Sciatic nerve (tissue), 2 donors: ENCODE measurements at places on chromosomes 7 and 10. TPM values are rescaled to one million over a fixed set of nuclear protein-coding genes. Genes with fewer than 3 reads are reported as not detected.

GRCh38 chr10:123021517-123021916, 12.7 kb downstream of the ACADSB start:
- no peak for DNase-seq

DNA sequence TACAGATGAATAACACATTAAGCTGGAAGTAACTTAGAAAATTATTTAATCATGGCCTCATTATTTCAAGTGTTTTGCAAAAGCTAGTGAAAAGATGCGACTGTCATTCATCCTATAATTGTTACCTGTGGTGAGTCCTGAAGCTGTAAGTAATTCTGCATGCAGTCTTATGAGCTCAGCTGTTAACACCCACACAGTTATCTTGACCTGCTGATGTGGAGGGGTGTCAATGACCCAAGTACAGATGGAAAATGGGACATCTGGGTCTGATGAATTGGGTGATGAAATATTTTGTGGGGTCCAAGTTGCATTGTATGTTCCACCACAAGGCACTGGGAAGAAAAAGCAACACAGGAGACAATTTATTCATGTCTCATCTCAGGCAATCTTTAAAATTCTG, 68.9 kb downstream of the OR13A1 start:
- no peak for DNase-seq

DNA sequence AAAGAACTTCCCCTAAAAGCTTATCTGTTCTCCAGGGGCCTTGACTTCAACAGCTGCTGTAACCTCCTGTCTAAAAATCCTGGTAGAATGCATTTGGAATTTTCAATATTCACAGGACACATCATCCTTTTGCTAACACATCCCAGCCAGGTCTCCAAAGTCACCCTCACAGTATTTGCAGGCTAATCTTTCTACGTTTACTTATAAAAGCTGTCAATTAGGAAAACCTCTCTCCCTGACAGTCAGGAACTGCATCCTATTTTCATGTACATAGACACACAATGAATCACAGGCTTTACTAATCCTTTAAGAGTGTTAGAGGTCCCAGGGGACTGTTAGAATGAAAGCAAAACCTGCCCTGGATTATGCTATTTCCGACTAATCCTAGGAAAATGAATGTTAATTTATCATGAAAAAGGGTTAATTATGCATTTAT, 102.2 kb downstream of the GFRA1 start:
- DNase-seq = no peak

DNA sequence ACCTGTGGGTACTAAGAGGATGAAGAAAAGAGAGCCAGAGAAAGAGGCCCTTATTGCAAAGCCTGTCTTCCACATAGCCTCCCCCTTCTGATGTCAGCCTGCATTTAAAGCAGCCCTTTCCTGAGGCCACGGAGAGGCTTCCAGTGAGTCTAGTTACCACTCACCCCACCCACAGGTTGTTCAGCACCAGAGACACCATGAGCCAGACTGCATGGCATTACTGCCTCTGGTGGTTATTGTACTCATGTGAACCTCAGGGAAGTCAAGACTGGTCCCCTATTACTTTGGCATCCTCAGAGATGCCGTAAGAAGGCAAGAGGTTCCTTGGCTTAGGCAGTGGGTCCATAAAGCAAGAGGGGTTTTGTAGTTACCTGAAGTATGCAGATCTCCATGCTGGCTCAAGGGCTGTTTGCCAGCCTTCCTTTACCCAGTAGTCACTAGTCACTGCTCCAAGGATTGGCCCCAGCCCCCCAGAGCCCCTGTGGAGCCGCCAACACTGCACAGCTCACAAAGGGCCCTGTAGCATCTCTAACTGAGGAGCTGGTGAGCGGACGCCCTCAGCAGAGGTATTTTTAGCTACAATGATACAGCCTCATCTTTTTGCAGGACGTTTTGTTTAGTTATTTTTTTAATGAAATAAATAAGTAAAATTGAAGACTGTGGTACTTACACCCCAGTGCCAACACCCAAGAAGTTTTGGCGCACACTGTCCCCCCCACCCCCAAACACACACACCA, 20.7 kb downstream of the LRRC4 start:
- DNase-seq = no peak

- no peak for DNase-seq
These were observed 77.4 kb downstream of the PON1 start for GRCh38 chr7:95246831-95247370.

DNA sequence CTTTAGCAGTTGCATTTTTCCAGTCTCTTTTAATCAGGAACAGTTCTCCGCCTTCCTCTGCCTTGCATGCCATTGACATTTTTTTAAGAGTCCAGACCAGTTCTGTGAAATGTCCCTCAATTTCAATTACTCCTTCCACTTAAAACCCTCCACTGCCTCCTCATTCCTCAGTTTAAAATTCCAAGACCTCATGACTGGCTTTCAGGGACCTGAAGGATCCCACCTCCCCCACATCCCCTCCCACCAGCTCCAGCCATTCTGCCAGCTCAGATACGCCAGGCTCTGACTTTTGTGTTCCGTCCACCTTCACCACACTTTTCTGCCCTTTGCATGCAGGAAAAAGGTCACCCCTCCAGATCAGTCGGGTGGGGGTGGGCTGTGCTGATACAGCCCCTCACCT, 8.7 kb downstream of the TNRC18 start:
- DNase-seq = no peak

CNTNAP2 gene
- 0.49 TPM for total RNA-seq

PNLIPRP2 gene
- total RNA-seq = 1.6 TPM

MRLN gene
- not detected for total RNA-seq

RSPH10B2 gene
- total RNA-seq = 0.89 TPM

NFKB2 gene
- total RNA-seq = 64.1 TPM
